ENCODE measurements at places on chromosomes 11 and 22.

- DNase-seq, result no peak
These were observed 139.1 kb upstream of the BDNF start for GRCh38 chr11:27839226-27839913.

GRCh38 chr11:120133216-120134105 is 4.5 kb downstream of the TRIM29 start:
- DNase-seq, result no peak

- no peak for DNase-seq
These were observed 1019.1 kb downstream of the TBC1D22A start for GRCh38 chr22:47781427-47782111.

DNA sequence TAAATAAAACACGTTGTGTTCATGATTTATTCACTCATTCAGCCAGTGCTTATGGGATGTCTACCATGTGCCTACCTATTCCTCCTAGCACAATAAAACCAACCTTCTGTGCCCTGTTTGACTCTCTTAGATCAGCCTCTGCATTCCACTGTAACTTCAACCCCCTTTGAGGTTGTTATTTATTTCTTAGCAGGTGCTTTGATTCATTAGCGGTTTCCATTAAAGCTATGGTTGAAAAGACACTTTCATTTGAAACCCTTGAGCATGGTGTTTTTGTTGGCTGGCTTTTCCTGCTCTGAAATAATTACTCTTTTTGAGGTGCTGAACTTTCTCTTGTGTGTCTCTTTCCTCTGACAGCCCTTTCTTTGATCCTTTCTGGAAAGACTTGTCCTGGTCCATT is 570.6 kb upstream of the LARGE1 start:
- DNase-seq, result no peak

GRCh38 chr11:2092464-2092910 is 46.7 kb downstream of the IGF2 start:
- no peak for DNase-seq

GRCh38 chr11:69377953-69378302 is 84.0 kb downstream of the MYEOV start:
- no peak for DNase-seq

DNA sequence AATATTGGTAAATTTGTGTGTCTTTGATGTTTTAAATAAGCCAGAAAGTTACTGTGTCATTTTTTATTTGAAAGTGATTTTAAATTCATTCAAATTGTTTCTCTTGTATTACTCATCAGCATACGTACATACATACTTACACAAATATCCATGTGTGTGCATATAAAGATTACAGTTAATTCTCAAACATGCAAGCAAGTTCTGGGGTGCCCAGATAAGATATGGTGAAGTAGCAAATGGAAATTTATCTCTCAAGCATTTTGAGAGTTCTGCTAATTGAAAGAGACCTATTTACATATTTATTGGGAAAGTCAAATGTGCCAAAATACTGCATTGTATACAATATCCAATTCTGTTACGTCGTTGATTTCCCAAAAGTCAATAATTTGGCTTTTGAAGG is 1024.0 kb upstream of the CNTN5 start:
- DNase-seq, result no peak

DNA sequence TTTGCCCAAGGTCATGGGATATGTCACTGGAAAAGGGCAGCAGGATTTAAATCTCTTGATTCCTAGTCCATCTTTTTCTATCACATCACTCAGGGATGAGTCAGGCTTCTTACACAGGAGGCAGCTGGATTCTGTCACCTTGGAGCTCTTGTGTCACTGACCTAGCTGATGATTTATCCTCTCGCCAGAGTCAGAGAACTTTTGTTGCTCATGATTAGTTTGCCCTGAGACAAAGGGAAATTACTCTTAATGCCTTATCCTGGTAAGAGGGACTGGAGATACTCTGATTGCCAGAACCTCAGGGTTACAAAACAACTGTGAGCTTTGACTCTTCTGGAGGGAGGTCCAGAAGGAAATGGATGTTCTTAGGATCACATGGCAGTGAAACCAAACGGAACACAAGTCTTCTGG is 10.1 kb downstream of the COA4 start:
- DNase-seq, result no peak

DNA sequence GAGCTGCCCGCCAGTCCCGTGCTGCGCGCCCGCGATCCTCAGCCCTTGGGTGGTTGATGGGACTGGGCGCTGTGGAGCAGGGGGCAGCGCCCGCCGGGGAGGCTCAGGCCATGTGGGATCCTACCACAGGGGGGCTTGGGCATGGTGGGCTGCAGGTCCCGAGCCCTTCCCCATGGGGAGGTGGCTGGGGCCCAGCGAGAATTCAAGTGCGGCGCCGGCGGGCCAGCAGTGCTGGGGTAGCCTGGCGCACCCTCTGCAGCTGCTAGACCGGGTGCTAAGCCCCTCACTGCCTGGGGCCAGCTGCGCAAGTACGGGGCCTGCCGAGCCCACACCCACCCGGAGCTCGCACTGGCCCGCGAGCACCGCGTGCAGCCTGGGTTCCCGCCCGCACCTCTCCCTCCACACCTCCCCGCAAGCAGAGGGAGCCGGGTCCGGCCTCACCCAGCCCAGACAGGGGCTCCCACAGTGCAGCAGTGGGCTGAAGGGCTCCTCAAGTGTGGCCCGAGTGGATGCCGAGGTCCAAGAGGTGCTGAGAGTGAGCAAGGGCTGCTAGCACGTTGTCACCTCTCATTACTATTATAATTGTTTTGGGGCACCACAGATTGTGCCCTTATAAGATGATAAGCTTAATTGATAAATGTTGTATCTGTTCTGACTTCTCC is 333.2 kb downstream of the CASP12 start:
- DNase-seq, result no peak

DNA sequence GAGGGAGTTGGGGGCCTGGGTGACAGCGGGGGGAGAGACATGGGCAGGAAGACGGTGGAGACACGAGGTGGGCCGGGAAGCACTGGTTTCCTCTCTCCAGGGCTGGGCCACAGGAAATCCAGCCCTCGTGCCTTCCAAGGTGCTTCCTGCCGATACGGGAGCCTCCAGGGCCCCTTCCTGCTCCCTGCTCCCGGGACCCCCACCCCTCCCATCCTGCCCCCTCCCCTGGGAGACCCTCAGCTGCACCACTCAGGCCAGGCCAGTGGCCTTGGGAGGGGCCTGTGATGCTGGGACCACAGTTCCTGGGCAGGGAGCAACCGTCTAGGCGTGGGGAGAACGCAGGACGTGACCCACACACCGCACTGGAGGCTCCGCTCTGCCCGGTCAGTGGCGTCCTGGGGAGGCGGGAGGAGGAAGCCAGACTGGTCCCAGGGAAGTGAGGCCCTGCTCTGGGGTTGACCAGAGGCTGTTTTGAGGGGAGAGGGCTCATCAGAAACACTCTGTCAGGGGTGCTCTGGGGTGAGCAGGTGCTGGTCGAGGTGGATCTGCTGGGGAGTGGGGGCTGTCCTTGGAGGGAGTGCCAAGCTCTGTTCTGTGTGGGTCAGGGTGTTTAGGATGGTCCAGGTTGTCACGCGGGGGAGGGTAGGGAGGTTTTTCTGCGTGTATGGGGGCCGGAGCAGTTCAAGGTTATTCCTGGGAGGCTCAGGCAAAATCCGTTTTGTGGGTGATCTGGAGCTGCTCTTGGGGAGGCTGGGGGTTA is at the start of gene SHANK3:
Gene SHANK3 (plus strand): TSS at position 353 of the 760 bp plus-strand sequence.
- DNase-seq, result no peak

DNA sequence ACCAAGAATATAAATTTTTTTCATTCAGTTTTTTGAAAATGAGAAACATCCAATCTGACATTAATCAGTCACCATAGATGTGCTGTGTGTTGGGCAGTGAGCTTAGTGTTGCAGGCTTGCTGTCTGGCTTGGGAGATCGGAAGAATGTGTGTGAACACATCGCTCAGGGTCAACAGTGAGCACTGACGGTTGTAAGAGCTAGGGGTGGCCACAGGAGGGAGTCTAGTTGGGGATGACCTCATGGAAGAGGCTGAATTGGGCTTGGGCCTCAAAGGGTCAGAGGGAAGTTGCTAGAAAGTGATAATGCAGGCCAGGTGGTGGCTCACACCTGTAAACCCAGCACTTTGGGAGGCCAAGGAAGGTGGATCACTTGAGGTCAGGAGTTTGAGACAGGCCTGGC is 375.4 kb downstream of the DDX10 start:
- DNase-seq, result no peak

DNA sequence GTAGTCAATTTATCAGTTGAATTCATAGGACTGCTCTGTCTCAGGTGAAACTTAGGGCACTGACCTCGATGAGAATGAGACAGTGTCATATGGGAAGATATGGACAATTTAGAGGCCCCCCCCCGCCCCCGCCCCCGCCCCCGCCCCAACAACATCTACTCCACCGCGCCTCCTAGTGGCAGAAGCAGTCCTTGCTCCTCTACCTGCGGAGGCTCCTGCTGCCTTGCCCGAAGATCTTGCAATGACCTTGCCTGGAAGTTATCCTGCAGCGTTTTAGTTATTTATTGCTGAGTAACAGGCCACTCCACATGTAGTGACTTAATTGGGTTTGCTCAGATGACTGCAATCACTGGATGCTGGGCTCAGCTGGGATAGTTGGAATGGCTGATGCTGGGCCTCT is 15.2 kb downstream of the SERPINH1 start:
- DNase-seq, result no peak
